NCI-H1092 (cell line): ENCODE measurements at places on chromosomes 5 and 9.

- DNase-seq, result no peak
Observed at GRCh38 chr5:139964994-139965565, 78.0 kb downstream of the NRG2 start.

DNA sequence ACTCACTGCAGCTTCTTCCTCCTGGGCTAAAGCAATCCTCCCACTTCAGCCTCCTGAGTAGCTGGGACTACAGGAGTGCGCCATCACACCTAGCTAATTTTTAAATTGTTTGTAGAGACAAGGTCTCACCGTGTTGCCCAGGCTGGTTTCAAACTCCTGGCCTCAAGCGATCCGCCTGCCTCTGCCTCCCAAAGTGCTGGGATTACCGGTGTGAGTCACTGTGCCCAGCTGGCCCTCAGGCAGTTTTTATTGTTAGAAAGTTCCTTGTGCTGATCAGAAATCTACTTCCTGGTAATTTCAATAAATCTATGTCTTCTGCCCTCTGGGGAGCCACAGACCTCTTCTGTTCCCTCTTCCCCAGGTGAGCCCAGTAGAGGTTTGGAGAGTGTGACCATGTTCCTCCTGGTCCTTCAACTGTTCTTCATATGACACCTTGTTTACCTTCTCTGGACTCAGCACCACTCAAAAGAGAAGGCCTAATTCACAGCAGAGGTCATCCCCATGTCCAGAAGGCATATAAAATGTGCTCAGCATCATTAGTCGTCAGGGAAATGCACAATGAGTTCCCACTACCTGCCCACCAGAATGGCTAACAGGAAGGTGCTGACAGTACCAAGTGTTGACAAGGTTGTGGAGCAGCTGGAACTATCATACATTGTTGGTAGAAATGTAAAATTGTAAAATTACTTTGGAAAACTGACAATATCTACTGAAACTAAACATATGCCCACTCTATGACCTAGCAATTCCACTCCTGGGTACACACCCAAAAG, 10.4 kb downstream of the TMOD1 start:
- no peak for DNase-seq

DNA sequence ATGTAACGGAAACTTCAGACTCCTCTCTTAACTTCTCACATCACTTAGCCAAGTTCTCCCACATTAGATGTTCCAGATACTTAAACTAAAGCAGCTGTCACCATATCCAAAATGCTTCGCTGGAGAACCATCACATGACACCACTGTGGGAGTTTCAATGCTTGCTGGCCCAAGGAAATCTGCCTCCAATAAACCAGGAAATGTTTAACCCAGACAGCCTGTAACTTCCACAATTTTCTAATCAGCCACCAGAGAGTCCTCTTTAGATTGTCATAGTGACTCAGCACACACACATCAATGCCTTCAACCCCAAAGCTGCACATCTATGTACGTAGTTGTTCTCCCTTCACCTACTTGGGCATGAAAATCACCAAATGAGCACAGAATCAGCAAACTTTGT, 118.7 kb downstream of the LPAR1 start:
- DNase-seq, result no peak

DNA sequence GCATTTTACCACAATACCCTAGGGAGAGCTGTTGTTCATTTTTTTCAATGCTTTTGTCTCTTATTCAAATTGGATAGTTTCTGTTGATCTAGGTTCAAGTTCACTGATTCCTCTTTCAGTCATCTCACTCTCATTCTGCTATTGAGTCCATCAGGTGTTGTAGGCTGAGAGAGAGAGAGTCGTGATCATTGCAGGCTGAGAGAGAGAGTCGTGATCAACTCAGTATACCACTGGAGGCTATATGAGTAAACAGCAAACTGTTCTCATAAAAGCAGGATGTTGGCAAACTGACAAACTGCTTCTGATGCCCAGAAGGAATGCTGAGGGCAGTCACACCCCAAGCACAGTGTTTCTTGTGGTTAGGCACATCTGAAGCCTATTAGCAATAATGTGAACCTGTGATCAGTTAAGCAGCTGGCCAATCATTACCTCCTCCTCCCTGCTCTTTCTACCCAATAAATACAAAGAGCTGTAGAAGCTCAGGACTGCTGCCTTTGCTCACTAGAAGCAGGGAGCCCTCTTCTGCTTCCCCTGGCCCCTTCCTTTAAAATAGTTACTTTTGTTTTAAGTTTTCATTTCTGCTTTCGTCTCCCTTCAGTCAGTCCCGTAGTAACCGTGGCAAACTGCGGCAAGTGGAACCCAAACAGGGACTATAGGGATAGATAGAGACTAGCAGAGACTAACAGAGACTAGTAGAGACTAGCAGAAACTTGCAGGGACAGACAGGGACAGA, 476.1 kb upstream of the ACO1 start:
- DNase-seq, result no peak

- no peak for DNase-seq
Observed at GRCh38 chr5:179112469-179113142, 52.4 kb downstream of the ZNF354C start.

DNA sequence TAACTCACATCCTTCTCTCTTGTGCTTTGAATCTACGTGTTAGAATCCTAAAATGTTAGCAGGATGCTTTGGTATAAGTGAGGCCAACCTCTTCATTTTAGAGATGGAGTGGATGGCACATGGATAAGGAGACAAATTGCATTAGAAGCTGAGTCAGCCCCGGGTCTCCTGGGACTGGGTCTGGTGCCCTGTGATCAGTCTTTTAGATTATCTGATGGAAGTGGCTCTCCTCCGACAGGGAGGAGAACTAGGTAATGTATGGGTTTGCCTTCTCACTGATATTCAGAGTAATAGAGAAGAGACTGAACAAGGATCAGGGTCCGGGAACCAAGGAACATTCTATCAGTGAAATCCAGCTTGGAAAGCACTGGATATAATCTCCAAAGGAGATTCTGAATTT, 74.9 kb upstream of the TNFSF8 start:
- no peak for DNase-seq

DNA sequence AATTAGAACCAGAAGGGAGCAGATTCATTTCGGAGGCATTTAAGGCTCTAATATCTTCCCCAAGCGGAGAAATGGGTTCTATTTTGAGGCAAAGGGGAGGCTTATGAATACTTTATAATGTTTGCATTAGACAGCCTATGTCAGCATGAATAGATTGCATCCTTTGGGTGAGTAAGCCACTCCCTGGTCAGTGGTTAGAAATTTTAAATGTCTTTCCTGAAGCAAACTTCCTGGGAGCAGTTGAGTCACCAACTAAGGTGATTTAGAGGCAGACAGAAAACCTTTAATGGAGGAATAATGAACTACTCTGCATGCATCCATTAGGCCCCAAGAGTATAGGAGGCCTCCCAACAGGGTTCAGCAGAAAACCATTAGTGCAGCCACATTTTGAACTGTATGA, 204.9 kb downstream of the ELAVL2 start:
- DNase-seq, result no peak

- no peak for DNase-seq
Observed at GRCh38 chr9:7794196-7794595, 5.4 kb downstream of the DMAC1 start.

GRCh38 chr9:1140057-1140456, 89.9 kb downstream of the DMRT2 start:
- DNase-seq, result no peak

- DNase-seq, result no peak
Observed at GRCh38 chr9:92064711-92065110, 50.5 kb downstream of the SPTLC1 start.

DNA sequence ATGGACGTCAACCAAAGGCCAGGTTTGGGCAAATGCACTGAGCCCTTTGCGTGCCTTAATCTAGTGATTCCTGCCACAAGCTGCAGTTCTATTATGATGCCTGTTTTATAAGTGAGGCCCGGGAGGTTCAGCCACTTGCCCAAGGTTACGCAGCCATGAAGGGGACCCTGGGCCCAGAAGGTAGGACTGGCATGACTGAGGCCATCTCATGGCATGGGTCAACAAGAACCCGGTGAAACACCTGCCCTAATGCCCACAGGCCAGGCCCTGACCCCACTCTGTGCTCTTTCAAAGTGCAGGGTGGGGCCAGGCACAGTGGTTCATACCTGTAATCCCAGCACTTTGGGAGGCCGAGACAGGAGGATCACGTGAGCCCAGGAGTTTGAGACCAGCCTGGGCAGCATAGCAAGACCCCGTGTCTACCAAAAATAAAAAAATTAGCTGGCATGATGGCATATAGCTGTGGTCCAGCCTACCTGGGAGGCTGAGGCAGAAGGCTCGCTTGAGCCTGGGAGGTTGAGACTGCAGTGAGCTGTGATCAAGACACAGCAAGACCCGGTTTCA, 8.6 kb downstream of the NINJ1 start:
- no peak for DNase-seq

GRCh38 chr9:110050925-110051355, 157.0 kb downstream of the C9orf152 start:
- DNase-seq, result no peak

DNA sequence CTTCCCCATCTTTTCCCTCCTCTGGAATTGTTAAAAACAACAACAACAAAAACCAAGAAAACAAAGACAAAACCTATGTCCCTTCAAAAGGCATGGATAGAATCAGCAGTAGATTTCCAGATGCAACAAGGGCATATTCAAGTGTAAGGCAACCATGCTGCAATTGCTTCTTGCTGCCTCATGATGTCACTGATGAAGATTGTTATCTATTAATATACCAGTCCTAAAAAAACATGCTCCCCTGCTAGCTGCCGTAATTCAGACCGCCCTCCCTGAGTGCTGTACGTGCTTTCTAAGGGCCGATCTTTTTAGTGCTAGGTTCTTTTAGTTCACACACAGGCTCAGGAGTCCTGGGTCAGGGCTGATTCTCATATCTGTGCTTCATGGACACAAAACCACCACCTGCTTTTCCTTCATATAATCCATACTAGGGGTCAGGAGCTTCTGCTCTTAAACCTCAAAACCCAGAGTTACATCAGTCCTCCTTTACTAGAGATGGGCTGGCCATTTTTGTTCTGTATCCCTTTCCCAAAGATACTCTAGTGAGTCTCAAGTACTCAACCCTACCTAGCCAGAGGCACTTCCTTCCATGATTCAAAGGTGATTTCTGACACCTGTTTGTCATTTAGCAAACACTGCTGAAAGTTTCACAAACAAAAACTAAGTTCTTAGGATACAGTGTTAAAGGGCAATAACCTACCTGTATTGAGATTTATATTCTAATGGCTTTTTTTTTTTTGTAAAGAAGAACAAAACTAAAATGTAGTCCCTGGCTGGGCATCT, 82.1 kb downstream of the GIN1 start:
- DNase-seq, result no peak

GRCh38 chr9:107632216-107632615, 142.6 kb upstream of the KLF4 start:
- no peak for DNase-seq

DNA sequence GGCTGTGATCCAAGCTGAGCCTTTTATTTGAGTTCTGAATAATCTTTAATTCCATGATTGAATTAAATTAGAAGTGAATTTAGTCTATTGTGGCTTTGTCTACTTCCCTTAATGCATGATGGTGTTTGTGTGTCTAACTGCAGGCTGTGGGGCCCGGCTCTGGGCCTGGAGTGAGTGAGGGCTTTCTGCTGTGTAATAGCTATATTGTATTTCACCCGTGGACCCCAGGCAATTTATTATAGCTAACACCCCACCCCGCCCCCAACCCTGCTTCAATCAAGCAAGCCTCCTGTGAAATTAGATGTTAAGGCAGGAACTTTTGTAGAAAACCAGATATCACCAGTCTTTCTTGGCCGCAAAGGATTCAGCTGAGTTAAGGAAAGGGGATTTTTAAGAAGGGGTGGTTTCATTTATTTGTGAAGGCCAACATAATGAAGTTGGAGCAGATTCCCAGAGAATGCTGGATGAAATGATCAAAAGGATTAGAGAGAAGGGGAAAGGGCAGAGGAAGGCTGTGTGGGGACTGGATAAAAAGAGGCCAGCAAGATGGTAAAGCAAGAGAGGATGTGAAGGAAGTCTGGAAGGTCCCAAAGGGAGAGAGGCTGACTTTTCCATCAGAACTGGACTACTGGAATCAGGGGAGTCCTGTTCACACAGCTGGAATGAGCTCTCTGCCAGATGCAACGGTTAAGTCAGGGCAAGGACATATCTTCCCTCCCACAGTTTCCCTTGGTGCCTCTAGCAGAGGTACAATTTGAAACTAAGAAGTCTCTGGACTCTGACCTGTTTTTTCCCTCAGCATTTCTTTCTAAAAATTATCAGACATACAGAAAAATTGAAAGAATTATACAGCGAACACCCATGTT, 125.3 kb upstream of the SAP30L start:
- no peak for DNase-seq

DNA sequence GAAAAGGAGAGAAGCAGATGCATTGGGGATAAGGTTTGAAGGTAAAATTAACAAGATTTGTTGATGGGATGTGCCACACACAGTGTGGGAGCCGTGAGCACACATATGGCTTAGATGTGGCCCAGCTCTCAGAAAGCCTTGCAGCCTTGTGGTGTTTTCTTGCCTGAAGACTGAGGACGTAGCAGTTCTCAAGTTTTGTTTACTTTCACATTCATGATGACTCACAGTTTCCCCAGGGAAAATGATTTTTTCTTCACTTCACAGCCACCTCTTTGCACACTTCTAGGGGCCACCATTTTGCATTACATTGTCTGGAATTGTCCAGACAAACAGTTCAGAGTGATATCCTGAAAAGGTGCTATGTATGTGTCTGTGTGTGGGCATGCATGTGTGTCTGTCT, 126.2 kb downstream of the BASP1 start:
- no peak for DNase-seq

DNA sequence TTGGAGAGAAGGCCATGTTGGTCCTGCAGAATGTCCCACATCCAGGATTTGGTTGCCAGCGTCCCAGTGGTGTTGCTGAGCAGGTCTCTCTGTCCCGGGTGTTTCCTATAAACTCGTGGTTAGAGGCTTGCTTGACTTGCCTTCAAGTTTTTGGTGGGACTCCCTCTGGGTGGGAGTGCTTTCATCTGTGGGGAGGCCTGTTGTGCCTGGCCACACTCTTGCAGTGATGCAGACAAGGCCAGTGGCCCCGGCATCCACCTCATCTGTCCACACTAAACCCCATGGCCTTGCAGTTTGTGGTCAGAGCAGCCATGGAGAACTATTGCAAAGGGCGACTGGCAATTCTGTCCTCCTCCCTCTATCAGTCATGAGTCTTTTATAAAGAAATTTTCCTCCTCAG, 71.8 kb downstream of the PHF2 start:
- no peak for DNase-seq

DNA sequence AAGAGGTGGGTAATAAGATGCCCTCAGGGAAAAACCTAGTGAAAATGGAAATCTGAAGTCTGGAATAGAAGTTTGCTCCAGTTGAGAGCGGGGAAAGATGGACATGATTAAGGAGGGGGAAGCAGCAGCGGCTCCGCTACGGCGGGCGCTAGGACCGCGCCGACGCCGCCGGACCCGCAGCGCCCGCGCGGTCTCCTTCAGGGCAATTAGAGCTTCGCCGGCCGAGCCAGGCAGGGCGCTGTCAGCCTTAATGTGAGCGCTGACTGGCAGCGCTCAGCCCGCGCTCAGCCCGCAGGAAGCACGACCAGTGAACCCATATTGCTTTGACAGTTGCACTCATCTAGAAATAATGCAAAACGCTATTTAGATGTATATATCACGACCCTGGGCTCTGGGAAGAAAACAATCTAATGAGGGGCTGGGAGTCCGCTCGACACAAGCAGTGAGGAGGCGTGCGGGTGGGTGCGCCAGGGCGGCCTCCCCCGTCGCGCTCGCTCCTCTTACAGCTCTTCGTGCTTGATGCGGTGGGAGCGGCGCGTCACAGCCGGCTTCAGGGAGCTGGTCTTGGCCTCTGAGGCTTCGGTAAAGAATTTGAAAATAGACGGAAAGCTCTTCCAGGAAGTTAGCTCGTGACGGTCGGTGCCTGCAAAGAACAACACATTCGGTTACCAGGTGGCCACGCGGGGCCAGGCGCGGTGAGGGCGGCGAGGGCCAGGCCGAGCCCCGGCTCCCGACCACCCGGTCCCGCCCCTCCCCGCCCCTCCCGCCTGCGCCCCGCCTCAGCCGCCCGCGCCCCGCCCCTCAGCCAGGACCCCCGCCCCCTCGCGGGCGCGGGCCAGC, 37.7 kb downstream of the NR2F1 start:
- peak; percentile 44 for DNase-seq
